ENCODE measurements at places on chromosomes 2 and 18.

DNA sequence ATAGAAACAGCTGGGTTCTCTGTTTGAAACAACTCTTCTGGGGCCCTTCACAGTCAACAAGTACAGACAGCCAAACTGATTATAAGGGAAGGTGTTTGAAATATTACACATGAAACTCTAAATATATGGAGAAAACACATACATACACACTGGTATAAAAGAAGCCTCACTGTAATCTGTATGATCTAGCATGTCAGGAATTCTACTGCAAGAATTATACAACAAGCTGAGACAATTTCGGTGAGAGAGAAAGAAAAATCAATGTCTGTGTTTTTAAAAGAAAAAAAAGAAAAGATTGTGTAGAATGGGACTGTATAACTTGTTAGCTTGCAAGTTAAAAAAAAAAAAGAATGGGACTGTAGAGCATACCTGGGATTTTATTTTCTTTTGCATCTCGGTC is 26.3 kb downstream of the IRS1 start:
- no peak for DNase-seq

GRCh38 chr2:190812506-190813294 is 67.9 kb upstream of the GLS start:
- no peak for DNase-seq

DNA sequence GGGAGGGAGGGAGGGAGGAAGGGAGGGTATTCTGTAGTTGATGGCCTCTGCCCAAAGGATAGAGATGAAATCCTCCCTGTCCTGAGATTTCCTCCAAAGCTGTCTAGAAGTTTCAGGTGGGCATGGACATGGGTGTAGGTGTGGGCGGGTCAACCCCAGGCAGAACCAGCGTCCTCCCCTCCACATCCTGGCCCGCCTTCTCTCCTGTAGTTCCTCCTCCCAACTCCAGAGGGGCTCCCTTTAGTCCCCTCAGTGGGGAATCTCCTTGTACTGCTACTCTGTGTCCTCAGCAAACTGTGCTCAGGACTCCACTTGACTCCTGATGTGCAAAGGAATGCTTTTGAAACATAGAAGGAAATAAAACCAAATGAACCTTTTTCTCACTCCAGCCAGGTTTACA is 88.1 kb downstream of the MRPS9 start:
- DNase-seq = no peak

DNA sequence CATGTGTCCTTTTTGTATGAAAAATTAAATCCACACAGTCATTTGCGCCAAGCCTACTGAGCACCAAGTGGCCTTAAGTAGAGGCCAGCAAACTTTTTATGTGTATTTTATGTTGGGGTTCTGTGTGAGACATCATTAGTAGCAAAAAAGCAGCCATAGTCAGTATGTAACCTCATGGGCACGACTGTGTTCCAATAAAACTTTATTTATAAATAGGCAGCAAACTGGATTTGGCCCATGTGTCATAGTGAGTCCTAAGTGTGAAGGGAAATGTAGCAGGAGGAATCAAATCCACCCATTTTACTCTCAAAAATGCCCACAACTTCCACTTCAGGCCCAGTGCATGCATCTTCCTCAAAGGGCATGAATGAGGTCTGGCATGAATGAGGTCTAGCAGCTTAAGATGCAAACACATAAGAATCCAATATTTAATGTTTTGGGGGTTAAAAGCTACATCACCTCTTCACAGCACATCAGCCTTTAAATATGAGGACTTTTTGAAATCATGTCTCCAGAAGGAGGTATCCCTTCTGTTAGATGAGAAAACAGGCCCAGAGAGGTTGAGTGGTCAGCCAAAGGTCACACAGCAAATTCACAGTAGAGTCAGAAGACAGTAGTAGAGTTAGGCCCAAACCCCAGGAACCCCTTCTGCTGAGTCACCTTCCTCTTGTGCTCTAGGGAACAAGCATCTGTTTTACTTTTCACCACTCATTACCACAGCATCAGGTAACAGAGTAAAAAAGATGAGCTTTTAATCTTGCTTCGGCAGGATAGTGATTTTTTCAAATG is 45.6 kb downstream of the MREG start:
- no peak for DNase-seq

DNA sequence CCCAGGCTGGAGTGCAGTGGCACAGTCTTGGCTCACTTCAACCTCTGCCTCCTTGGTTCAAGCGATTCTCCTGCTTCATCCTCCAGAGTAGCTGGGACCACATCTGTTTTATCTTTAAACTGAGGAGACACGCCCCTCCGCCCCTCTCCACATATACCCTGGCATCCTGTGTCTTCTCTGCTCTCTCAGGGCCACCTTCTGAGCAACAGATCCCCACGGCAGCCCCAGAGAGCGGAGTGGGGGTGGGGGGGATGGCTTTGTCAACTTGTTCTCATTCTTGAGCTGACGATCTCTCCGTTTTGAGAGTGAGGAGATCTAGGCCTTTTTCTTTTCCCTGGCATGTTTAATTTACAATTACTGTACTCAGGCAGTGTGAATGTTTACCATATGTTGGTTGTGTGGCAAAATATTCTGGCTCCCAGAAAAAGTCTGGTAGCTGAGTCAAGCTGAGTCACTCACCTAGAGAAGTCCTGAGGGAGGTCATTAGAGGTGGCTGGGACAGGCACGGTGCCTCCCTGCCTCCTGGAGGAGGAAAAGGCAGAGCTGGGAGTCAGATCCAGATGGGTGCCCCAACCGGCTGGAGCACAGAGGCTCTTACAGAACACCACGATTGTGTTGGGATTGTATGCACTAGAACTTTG is 19.5 kb upstream of the ID2 start:
- DNase-seq = no peak

DNA sequence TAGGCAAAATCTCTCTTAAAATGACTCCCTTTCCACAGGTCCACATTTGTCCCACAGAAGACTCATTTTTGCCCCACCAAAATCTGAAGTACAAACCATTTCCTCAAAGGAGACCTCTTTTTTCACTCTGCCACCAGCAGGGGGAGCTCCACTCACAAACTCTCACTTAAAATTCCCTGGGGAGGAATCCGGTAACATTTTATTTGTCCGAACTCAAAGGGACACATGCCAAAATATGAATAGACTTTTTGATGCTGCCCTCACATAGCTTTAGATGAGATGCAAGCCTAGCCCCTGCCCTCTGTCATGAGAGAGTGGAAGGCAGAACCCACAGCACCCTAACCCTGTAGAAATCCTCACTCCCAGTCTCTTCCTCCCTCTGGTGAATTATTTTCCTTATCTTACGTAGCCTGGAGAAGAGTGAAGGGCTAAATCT is 57.1 kb downstream of the RMDN2 start:
- DNase-seq = no peak

GRCh38 chr2:31739161-31739560 is 158.4 kb upstream of the SRD5A2 start:
- no peak for DNase-seq

- no peak for DNase-seq
These were observed 1.0 kb upstream of the GPR35 start for GRCh38 chr2:240624011-240624949.

GRCh38 chr2:45344502-45344901 is 266.6 kb downstream of the SRBD1 start:
- no peak for DNase-seq

DNA sequence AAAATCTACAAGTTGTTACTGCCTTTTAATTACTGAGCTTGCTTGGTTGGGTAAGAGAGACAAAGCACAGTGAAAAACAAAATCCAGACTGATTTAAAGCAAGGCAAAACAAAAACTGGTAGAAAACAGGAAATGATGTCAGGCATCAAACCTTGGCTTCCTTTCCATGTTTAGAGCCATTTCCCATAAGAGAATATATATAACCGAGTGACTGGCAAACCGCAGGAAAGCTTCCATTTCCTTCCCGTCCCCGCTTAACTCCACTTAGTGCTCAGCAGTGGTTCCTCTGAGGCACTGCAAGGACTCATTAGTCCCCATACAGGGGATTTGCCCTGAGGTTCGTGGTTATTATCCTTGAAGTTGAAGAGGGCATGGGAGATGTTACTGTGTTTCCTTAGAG is 446.3 kb downstream of the LPIN1 start:
- no peak for DNase-seq

DNA sequence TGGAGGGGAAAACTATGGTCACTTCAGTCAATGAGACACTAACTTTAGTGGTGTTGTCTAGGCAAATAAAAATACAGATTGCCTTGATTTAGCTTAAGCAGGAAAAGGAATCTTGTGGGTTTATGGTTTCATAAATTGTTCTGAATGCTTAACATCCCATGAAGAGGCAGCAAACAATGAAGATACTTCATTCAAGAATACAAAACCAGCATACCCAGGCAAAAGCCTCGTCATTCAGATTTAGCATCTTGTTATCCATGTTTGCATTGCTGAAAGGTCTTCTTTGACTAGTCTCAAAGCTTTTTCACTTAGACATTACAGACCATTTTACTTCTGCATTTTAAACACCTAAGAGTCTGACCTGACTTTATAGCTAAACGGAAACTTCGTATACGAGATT is 272.7 kb upstream of the FSHR start:
- DNase-seq = no peak

All from cortex of kidney (tissue), 1 donor.